ENCODE measurements at places on chromosomes 2 and 18.

GRCh38 chr18:70028084-70028483, 80.4 kb upstream of the CD226 start:
- no peak for DNase-seq

GRCh38 chr18:72502671-72503431, 41.3 kb downstream of the CBLN2 start:
- no peak for DNase-seq

DNA sequence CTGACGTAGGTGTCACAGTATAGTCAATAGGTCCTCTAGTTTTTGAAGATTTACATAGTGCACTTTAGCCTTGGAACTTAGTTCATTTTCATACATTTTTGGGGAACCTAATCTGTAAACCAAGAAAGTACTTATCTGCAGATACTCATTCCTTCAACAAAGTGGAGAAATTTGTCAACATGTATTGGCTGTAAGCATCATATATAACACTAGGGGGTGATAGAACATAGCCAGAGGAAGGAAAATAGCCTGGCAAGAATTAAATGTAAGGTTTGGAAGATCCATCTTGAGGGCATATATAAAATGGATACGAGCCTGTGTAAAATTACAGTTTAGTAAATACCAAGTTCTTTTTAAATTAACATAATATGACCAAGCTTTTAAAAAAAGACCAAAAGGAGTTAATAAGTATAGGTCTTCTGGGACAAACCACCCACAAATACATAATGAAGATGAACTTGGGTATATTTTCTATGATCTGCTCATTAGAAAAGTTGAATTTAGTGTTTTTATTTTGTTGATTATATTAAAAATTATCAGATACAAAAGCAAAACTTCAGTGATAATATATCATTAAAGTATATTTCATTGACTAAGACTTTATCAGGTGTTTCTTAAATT, 18.2 kb downstream of the RPL37A start:
- DNase-seq = no peak

- no peak for DNase-seq
These were observed 115.8 kb downstream of the SS18 start for GRCh38 chr18:25974630-25975077.

DNA sequence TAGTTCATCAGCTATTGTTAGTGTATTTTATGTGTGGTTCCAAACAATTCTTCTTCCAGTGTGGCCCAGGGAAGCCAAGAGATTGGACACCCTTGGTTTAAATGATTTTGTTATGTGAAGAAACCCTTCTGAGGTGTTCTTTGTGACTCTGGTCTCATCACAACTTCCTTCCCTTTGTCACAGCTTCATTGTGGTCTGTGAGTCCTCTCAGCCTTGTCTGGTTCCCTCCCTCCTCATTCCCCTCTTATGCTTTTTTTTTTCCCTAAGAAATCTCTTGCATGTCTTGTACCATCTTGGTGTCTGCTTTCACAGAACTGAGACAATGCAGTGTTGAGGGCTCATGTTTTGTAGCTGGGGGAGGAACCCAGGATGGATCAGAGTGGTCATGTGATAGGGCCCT, 118.9 kb downstream of the TMEM182 start:
- no peak for DNase-seq

- DNase-seq = no peak
These were observed 510.1 kb upstream of the SLC8A1 start for GRCh38 chr2:40962026-40962425.

- DNase-seq = no peak
These were observed 25.0 kb upstream of the SPP2 start for GRCh38 chr2:234025466-234025865.

GRCh38 chr2:62596061-62596921, 90.3 kb upstream of the TMEM17 start:
- DNase-seq = no peak

- no peak for DNase-seq
These were observed 7.1 kb downstream of the ACVR1 start for GRCh38 chr2:157868993-157869392.

- DNase-seq = no peak
These were observed 1.4 kb upstream of the FAM168B start for GRCh38 chr2:131094463-131095281.

DNA sequence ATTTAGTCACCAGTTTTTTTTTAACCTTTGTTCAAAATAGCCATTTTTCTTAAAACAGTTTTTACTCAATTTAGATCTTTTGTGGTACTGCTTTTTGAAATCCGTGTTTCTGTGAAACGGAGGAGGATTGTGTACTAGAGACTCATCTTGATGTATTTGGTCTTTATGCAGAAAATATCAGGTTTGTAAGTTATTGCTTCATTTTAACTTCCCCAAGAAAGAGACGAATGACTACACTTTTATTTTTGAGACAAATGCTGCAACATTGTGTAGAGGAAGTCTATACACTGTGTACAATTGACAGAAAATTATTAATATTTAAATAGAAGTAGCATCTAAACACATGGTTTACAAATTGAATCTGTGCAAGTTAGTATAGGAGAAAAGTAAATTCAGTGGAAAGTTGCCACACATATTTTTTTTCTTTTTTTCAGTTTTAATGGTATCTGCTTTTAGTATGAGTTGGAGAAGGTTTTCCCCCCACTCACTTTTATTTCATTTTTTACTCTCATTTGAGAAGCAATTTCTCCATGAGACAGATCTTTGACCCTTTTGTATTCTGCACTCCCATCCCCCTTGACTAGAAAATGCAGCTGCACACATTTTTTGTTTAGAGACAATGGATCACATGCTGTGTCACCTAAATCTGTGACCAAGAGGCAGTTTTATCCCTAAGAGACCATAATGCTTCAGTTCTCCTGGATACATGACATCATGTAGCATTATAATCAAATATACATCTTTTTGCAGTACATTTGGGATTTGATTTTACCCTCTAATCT, 200.8 kb upstream of the STON1 start:
- DNase-seq = no peak

- DNase-seq = no peak
These were observed 689.1 kb upstream of the POU3F3 start for GRCh38 chr2:104164721-104165252.

GRCh38 chr2:179818546-179818945, 42.9 kb downstream of the ZNF385B start:
- no peak for DNase-seq

GRCh38 chr2:12090072-12090471, 343.6 kb downstream of the LPIN1 start:
- no peak for DNase-seq

- DNase-seq = no peak
These were observed 2.5 kb downstream of the CYP1B1 start for GRCh38 chr2:38073211-38074057.

- no peak for DNase-seq
These were observed 101.2 kb upstream of the GALNT13 start for GRCh38 chr2:153770359-153770991.

- DNase-seq = peak; percentile 68
These were observed at the start of gene MYL12B for GRCh38 chr18:3261373-3262233. Gene MYL12B (plus strand): TSS chr18:3262133. CDS start chr18:3272899, 10,766 bp downstream.

- DNase-seq = peak; percentile 17
These were observed 20.0 kb downstream of the ELP2 start for GRCh38 chr18:36149514-36150289.

GRCh38 chr18:78875016-78875777, 104.4 kb upstream of the SALL3 start:
- DNase-seq = no peak

DNA sequence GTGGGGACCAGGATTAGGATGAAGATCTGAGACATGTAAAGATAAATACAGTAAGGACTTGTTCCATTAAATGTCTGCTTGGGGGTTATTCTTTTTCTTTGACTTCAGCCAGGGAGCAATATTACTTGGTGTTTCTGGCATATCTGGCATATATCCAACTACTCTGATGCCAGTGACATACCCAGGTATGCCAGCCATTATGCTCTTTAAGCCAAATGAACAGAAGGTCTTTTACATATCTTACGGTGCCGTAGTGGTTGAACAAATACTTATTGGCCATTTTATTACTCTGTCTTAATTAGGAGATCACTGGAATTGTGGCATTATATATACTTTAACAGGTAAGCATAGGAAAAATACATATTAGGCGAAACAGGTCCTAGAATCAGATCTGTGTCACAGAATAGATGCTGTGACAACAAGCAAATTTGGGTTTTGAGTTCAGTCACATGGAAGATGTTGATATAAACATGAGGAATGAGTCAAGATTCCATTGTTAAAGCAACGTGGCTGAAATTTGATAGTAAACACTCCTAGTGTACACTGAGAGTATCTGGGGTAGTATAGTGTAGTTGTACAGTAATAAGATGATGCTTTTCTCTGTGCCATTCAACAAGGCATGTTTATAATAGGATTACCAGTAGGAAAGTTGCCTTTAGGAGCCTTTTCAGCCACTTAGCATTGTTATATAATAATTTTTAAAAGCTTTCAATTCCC, 62.6 kb downstream of the KCTD18 start:
- DNase-seq = no peak

DNA sequence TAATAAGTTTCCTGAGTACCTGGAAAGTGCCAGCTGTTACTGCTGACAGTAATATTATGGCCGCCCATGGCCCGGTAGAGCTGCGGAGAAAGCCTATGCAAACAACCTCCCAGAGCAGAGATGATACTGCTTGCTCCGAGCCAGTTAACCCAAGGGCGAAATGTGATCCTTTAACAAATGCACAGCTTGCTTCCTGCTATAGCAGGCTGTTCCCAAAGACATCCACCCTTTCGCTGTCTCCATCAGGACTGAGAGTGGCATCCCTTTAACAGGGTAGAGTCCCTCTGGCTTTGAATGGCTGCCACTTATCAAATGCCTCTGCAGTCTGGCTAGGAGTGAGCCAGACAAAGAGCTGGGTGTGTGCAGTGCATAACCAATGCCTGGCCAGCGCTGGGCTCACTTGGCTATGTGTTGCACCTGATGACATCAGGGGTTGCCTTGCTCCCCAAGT, 69.7 kb upstream of the DAPL1 start:
- DNase-seq = no peak

DNA sequence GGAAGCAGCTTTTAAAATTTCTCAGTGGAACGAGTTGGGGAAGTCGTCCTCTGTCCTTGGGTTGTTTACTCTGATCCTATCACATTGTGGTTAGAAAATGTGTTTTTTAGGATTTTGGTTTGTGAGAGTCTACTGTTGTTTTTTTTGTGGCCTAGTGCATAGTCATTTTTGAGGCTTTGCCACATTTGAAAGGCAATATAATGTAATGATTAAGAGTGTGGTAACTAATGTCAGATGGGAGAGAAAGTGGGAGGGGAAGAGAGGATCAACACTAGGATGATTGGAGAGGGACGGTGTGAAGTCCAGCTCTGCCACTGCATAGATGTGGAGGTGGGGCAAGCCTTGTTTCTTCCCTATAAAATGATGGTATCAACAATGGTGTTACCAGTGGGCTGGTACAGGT, 8.5 kb downstream of the SP140L start:
- DNase-seq = no peak

Data from stimulated activated naive B cell treated with anti-CD40 and anti-IgM and Interleukin-4, amounts not matched to agents 10 μg/mL and 1 μg/mL and 100 μg/mL, for 72 hours (primary cell).